ENCODE measurements at places on chromosomes 2 and 18. TPM values are rescaled to one million over a fixed set of nuclear protein-coding genes. Genes with fewer than 3 reads are reported as not detected.

- no peak for DNase-seq
- peaks cover 2% of the 10 kb centered on the region for H3K36me3 ChIP-seq
- H3K4me1 ChIP-seq = peaks cover 14% of the 10 kb centered on the region
Measured at GRCh38 chr2:38104598-38104997, 28.6 kb upstream of the CYP1B1 start.

DNA sequence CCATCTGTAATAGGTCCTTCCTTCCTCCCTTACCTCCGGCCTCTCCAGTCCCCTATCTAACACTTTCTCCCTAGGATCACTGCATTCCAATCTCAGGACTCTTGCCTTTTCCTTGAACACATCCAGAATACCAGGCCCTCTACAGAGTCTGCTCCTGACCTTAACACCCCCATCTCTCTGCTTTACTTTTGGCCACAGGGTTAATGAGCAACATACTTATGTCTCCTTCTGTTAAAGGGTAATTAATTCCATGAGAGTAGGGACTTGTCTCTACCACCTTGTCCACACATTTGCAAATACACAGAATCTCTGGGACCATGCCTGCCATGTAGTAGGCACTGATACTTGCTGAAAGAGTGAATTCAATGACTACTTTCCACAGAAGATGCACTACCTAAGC lies 94.9 kb downstream of the COBLL1 start:
- no peak overlapping the region for H3K4me3 ChIP-seq
- no peaks in the 10 kb centered on the region for H3K27me3 ChIP-seq
- no peak overlapping the region for H3K27ac ChIP-seq
- H3K4me1 ChIP-seq = no peaks in the 10 kb centered on the region

DNA sequence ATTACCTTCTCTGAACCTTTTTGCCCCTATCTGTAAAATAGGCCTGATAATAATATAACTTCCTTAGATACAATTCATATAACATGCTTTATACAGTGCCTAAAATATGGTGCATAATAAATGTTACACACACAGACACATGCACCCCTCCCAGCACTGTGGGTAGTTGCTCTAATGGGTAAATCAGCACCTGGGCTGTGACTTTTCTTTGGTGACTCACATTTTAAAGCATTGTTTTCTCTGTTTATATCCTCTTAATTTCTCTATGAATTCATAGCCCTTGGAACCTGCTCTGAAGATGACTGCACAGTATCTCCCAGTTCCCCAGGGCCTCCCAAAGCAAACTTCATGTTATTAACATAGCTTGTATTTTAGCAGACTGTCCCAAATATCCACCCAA lies 248.2 kb upstream of the TNP1 start:
- H3K4me3 ChIP-seq = no peak overlapping the region
- H3K4me1 ChIP-seq = no peaks in the 10 kb centered on the region
- H3K27me3 ChIP-seq = peaks cover 6% of the 10 kb centered on the region
- H3K27ac ChIP-seq = no peak overlapping the region

GRCh38 chr2:238042090-238042489 lies 18.7 kb upstream of the SCLY start:
- H3K4me1 ChIP-seq = peaks cover 2% of the 10 kb centered on the region
- no peak for DNase-seq
- no peak overlapping the region for H3K27ac ChIP-seq

GRCh38 chr2:151102226-151102625 lies 159.4 kb downstream of the RBM43 start:
- H3K36me3 ChIP-seq = no peaks in the 10 kb centered on the region
- no peak overlapping the region for H3K4me3 ChIP-seq
- no peaks in the 10 kb centered on the region for H3K4me1 ChIP-seq
- DNase-seq = no peak

Gene CCDC85A
- not detected for total RNA-seq

- no peak overlapping the region for H3K4me3 ChIP-seq
- H3K27me3 ChIP-seq = peaks cover 18% of the 10 kb centered on the region
- H3K4me1 ChIP-seq = peaks cover 4% of the 10 kb centered on the region
- no peak for DNase-seq
Measured at GRCh38 chr18:33579349-33580215, 1.6 kb downstream of the ASXL3 start.

- peaks cover 6% of the 10 kb centered on the region for H3K27me3 ChIP-seq
- no peak for DNase-seq
- no peaks in the 10 kb centered on the region for H3K4me1 ChIP-seq
- no peak overlapping the region for H3K4me3 ChIP-seq
- H3K36me3 ChIP-seq = no peaks in the 10 kb centered on the region
- no peak overlapping the region for H3K27ac ChIP-seq
Measured at GRCh38 chr2:1599301-1600085, 144.8 kb downstream of the PXDN start.

DNA sequence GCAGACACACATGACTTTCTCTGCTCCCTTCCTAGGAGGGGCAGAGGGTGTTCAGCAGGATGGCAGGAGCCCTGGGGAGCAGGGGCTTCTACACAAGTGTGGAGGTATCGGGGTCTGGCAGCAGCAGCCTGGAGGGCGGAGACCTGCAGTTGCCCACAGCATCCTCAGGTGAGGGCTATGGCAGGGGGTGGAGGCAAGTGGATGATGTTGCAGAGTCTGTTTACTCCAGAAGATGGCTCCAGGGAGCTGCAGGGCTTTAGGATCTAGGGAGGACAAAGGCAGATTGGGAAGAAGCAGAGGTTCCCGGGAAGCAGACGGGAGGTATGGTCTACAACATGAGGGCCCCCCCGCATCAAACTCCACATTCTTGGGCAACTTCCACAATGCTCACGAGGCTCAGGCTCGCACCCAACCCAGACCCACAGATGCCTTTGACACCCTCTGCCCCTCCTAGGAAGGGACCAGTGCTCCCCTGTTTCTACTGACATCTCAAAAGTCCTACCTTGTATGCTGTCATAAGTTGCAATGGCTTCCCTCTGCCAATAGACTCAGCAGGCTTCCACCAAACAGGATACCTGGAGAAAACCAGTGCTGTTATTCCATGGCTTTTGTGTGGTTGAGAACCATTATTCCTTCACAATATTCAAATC lies 12.0 kb upstream of the ATP6V1C2 start:
- no peaks in the 10 kb centered on the region for H3K36me3 ChIP-seq
- no peak overlapping the region for H3K4me3 ChIP-seq
- no peak for DNase-seq

DNA sequence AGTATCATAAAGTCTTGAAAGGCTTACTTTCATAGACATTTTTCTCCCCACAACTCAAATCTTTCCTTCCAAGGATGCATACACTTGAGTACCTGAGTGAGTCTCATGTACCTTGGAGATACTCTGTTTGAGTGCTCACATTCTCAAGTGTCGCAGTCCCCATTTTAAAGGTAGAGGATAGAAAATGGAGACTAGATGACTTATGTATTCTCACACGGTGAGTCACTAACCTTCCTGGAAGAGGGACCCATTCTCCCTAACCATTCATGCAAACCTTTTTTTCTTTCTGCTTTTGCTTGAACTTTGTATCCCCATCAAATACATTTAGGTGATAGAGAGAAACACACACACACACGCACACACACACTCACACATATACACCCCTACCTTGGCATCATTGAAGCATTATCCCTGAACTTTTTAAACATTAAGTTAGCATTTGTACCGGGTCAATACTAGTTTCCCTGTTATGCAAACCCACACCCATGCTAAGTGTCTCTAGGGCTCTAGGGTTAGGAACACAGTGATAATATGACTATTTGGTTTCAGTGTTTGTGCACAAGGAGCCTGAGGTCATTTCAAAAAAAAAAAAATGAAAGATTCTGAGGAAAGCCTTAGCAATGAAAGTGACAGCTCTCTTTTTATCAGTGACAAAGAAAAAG lies 236.2 kb downstream of the IKZF2 start:
- H3K27ac ChIP-seq = no peak overlapping the region
- peak; percentile 5 for DNase-seq
- H3K36me3 ChIP-seq = no peaks in the 10 kb centered on the region

DNA sequence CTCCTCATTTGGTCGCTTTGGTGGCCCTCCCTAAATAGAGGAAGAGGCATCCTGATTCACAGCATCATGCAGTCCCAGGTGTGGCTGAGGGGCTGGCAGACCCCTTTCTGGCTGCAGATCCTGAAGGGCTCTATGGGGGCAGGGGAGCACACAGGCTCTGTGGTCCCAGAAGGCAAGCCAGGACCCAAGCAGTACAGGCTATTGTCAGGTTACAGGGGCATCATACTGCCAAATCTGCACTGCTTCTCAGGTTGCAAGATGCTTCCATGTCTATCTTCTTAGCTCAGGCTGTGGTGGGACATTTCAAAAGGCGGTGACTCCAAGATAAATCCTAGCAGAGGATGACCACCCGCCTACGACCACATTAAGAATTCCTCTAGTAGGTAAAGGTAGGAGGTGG lies 54.3 kb downstream of the TTC32 start:
- peaks cover 10% of the 10 kb centered on the region for H3K27me3 ChIP-seq
- DNase-seq = no peak
- no peaks in the 10 kb centered on the region for H3K4me1 ChIP-seq
- no peaks in the 10 kb centered on the region for H3K36me3 ChIP-seq
- no peak overlapping the region for H3K27ac ChIP-seq

Gene GKN1
- total RNA-seq = not detected

- H3K36me3 ChIP-seq = no peaks in the 10 kb centered on the region
- no peak overlapping the region for H3K4me3 ChIP-seq
- H3K4me1 ChIP-seq = no peaks in the 10 kb centered on the region
- H3K27me3 ChIP-seq = peaks cover 9% of the 10 kb centered on the region
Measured at GRCh38 chr18:3845161-3845560, 395.2 kb downstream of the TGIF1 start.

Gene NCKAP1
- total RNA-seq = 10.6 TPM

DNA sequence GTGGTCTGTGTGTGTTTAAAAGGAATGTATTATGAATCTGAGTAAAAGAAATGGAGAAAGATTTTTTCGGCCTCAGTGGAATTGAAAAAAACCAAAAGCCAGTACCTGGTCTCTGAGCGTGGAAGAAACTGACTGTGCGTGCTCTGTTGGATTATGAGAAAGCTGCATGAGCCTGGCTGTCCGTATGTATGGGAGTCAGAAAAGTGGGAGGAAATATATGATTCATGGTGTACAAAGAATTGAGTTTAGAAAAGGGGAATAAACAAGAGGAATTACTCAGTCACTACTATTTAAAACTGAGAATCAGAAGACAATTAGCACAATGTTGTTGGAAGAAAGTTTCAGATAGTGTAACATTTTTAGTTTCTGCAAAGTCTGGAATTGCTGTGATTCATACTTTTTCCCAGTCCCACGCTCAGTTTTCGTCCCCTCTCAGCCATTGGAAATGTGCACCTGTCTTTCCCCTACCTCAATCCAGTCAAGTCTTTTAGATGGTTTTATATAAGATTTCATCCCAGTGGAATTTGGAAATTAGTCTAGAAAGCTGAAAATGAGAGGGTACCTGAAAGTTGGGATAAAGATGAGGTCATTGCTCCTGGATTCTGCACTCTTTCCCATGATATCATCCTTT lies 66.4 kb upstream of the CHMP1B start:
- no peaks in the 10 kb centered on the region for H3K36me3 ChIP-seq
- no peak overlapping the region for H3K4me3 ChIP-seq
- H3K27ac ChIP-seq = no peak overlapping the region
- no peak for DNase-seq
- no peaks in the 10 kb centered on the region for H3K4me1 ChIP-seq
- peaks cover 2% of the 10 kb centered on the region for H3K27me3 ChIP-seq

- no peak overlapping the region for H3K27ac ChIP-seq
- no peak overlapping the region for H3K4me3 ChIP-seq
- DNase-seq = no peak
- H3K4me1 ChIP-seq = no peaks in the 10 kb centered on the region
Measured at GRCh38 chr2:140348826-140349225, 1568.6 kb upstream of the NXPH2 start.

Gene RAB6C
- not detected for total RNA-seq

DNA sequence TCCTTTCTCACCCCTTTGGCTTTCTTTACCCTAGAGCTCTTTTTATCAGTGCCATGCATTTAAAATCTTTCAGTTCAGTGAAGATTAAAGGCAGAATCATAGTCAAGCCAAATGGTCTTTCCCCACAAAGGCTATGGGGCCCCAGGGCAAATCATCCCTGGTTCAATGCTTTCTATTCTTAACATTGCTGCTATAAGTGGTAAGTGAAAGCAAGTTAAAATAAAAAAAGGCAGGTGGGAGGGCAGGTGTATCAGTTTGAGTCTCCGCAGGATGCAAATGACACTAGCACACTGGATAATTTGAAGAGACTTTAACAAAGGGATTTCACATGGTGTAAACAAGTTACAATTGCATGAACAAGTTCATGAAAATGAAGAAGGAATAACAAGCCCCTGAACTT lies 757.4 kb downstream of the SATB2 start:
- H3K27me3 ChIP-seq = peaks cover 2% of the 10 kb centered on the region
- no peak overlapping the region for H3K27ac ChIP-seq
- H3K4me3 ChIP-seq = no peak overlapping the region
- no peaks in the 10 kb centered on the region for H3K4me1 ChIP-seq

Gene SLC9A4
- total RNA-seq = 0.10 TPM

DNA sequence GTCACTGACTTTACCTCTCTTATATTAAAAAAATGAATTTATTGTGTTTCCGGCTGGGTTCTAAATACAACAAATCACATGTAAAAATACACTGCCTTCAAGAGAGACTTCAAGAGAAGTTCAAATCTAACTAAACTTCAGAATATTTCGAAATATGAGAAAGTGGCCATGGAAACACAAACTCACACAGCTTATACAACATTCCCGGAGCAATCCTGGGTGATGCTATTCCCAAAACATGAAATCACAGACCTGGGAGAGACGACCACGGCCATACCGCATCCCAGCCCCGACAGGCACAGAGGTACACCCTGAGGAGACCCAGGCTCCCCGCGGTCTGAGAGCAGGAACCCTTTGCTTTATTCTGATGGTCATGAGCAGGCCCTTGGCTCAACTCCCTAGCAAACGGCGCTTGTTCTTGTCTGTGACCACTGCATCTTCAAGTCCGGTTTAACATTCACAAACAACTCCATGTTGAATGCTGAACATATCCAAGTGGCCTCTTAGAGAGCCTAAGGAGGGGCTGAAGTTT lies 185.4 kb upstream of the REV1 start:
- no peak overlapping the region for H3K27ac ChIP-seq
- H3K36me3 ChIP-seq = no peaks in the 10 kb centered on the region
- no peaks in the 10 kb centered on the region for H3K4me1 ChIP-seq
- no peak overlapping the region for H3K4me3 ChIP-seq
- no peaks in the 10 kb centered on the region for H3K27me3 ChIP-seq

- no peaks in the 10 kb centered on the region for H3K4me1 ChIP-seq
- H3K4me3 ChIP-seq = no peak overlapping the region
- no peak for DNase-seq
Measured at GRCh38 chr2:121382744-121383143, 97.7 kb upstream of the TFCP2L1 start.

- H3K4me3 ChIP-seq = no peak overlapping the region
- H3K36me3 ChIP-seq = no peaks in the 10 kb centered on the region
- H3K27ac ChIP-seq = no peak overlapping the region
- H3K4me1 ChIP-seq = no peaks in the 10 kb centered on the region
- no peaks in the 10 kb centered on the region for H3K27me3 ChIP-seq
Measured at GRCh38 chr2:146324951-146325350, 1519.9 kb upstream of the ACVR2A start.

DNA sequence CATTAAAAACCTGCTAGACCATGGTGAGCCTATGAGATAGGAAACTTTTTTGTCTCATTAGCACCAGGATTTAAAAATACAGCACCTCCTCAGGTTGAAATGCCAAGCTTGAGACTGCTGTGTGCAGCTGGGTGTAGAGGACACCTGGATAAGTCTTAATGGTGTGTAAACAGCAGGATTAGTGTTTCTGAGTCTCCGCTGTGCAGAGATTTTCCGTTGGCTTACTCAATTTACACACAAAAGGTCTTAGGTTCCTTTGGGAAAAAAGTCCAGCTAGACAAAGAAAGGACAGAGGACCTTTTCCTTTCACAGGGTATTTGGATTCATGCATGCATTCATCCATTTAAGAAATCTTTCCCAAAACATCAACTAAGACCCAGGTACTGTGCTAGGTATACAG lies 168.1 kb downstream of the NRXN1 start:
- H3K4me3 ChIP-seq = no peak overlapping the region
- H3K27ac ChIP-seq = no peak overlapping the region
- no peak for DNase-seq
- no peaks in the 10 kb centered on the region for H3K4me1 ChIP-seq
- H3K27me3 ChIP-seq = no peaks in the 10 kb centered on the region
